ENCODE measurements at places on chromosomes 3 and 15. TPM values are rescaled to one million over a fixed set of nuclear protein-coding genes. Genes with fewer than 3 reads are reported as not detected.

DNA sequence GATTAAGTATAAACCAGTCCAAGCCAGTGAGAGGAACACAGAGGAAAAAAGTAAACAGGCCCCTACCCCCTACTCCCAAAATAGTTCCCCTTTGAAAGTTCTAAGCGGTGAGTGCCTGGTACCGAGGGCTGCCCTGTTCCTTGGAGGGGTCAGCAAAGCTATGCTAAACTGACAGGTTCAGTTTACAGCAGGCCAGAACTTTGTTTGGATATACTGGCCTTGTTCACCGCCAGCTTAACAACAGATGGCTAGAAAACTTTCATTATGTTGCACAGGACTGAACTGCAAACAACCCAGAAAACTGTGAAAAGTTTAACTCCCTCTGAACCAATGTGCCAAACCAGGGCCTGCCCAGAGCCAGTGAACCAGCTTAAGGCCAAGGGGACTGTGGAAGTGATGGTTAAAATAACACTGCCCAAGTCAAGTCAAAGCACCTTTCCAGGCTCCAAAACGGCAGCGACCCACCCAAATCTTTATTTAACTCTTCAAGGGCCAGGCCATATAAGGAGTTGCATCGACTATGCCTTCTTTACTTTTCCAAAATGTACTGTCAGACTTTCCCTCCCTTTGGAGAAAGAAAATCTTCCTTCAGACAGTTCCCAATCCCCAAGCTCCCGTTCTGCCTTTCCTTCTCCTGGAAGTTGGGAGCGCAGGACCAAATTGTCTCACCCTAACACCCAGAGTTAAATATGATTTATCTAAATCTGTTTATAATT lies 448.0 kb downstream of the FOXP1 start:
- DNase-seq, result no peak

DNA sequence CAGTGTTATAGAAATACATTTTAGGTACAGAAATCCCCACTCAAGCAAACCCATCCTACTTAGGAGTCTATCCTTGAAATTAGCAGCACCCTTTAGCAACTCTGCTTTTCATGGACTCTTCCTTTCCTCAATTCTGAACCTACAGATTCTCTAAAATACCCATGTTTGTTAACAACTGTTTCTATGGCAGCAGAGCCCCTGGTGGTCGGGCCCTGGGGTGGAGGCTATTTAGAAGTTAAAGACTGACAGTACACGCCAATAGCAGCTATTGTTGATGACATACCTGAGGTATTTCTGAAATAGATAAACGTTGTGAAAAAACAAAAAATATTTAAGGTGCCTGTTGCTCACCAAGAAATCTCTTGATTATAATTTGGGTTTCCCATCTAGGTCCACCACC lies 23.4 kb upstream of the NRG4 start:
- no peak for DNase-seq

DNA sequence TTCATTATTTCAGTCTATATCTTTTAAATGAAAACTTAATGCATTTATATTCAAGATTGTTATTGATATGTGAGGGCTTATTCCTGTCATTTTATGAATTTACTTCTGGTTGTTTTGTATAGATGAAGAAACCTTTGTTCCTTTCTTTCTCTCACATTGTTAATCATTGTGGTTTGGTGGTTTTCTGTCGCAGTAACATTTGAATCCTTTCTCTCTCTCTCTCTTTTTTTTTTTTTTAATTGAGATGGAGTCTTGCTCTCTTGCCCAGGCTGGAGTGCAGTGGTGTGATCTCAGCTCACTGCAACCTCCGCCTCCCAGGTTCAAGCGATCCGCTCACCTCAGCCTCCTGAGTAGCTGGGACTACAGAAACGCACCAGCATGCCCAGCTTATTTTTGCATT lies 22.1 kb downstream of the AGBL1 start:
- no peak for DNase-seq

DNA sequence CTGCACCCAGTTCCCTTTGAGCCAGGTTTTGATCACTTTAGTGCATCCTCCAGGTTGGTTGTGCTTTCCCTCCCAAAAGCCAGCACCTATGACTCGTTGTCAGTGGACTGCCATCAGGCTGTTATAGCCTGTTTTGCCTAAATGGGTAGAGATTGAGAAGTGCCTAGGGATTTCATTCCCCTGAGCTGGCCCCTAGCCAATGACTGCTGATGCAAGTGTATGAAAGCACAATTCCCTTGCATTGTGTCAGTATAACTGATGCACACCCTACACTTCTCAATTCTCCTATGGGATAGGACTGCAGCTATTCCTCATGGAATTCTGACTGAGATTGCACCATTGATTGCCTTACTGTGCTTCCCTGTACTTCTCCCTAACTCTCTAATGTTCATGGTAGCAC lies 102.1 kb upstream of the ARPP21 start:
- no peak for DNase-seq

DNA sequence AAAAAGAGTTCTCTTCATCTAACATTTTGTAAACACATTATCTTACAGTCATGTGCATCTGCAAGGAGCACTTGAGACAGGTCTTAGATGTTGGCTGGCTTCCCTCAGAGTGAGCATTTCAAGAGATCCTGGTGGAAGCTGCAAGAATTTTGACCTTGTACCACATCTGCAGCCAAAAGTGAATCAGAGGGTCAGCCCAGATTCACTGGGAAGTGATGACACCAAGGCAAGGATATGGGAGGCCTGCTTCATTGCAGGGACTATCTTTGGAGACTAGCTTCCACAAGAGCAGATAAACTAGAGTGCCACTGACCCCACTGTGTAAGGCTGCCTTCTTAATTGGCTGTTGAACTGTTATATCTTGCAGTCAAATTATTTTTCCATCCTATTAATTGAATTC lies 21.3 kb upstream of the GADL1 start:
- no peak for DNase-seq

Gene CDHR4
- not detected for polyA plus RNA-seq

Gene FBXO40
- polyA plus RNA-seq, result 2.6 TPM

Gene GOLGA6A
- 0.08 TPM for polyA plus RNA-seq

GRCh38 chr3:58900386-58900785 lies 149.4 kb downstream of the CFAP20DC start:
- DNase-seq, result no peak

All from hindlimb muscle (tissue), 1 donor.